ENCODE measurements at places on chromosomes 4 and X.

- DNase-seq: no peak
Observed at GRCh38 chrX:39642071-39642470, 455.7 kb downstream of the BCOR start.

- DNase-seq: no peak
Observed at GRCh38 chrX:45172890-45173289, 27.8 kb downstream of the DIPK2B start.

- no peak for DNase-seq
Observed at GRCh38 chrX:44152852-44153251, 179.7 kb upstream of the NDP start.

DNA sequence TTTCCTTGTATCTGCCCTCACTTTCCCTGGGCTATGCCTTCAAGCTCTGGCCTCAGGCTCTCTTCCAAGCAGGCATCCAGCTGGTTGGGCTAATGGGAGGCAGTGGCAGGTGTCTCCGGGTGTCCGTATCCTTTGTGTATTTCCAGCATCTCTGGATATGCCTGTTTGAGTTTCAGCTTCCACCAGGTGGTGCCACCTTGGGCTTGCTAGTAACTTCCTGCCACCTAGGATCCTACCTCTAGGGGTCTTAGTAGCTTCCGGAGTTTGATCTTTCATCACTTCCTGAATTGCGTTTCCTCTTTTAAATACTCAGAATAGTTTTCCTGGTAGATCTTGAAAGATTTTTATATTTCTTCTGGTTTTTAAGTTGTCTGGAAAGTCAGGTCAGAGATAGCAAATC is 23.2 kb upstream of the ANOS1 start:
- no peak for DNase-seq

GRCh38 chr4:78776079-78776728 is at the start of gene BMP2K:
TSS of gene BMP2K (plus strand) at chr4:78776350. CDS start at chr4:78776544, 194 bp downstream.
- peak; percentile 84 for DNase-seq

GRCh38 chrX:151596282-151596681 is 32.8 kb downstream of the PASD1 start:
- no peak for DNase-seq

DNA sequence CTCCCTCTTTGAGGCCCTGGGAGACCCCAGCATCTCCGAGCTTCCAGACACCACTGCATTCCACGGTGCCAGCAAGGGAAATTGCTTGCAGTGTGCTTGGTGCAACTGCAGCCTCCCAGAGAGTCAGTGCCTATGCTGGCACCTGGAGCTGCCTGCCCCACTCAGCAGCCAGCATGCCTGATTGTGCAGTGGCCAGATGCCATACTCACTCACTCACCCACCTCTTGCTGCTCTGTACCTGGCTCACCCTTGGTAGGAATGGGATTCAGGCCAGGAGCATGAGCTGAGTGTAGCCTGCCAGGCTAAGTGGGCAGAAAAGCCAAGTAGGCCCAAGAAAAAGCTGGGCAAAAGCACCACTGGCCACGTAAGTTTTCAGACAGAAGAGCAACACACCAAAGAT is 651.4 kb downstream of the GABRG1 start:
- DNase-seq: no peak

GRCh38 chr4:124450851-124451250 is 261.7 kb downstream of the ANKRD50 start:
- DNase-seq: no peak

- DNase-seq: no peak
Observed at GRCh38 chr4:10781805-10782204, 97.2 kb upstream of the CLNK start.

GRCh38 chr4:136302566-136302965 is 1229.7 kb downstream of the PCDH18 start:
- DNase-seq: no peak

DNA sequence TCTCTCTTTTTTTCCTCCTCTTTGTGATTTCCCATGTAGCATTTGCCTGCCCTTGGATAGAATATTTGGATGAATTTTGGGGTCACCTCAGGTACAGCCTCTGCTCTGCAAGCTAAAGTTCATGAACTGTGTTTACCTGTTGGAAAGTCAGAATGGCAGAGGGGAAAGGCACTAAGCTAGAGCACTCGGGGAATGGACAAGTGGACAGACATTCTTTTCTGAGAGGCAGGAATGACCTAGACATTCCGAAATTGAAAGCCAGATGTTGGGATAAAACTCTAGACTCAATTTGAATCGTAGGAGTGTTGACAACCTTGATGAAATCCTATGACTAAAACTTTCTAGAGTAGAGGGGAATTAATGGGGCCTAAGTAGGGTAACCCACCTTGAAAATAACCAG is 56.1 kb downstream of the LUZP4 start:
- DNase-seq: no peak

DNA sequence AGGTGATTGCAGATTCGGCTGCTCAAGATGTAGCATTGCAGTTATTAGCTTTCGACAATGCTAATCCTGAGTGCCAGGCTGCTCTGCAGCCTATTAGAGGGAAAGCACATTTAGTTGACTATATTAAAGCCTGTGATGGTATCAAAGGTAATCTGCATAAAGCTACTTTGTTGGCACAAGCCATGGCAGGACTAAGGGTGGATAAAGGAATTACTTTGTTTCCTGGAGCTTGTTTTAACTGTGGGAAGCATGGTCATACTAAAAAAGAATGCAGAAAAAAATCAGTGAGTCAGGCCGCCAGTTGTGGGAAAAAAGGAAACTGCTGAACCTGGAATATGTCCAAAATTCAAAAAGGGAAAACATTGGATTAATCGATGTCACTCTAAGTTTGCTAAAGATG is 154.9 kb upstream of the TECRL start:
- no peak for DNase-seq

- DNase-seq: no peak
Observed at GRCh38 chr4:112173593-112174558, 28.6 kb downstream of the FAM241A start.

DNA sequence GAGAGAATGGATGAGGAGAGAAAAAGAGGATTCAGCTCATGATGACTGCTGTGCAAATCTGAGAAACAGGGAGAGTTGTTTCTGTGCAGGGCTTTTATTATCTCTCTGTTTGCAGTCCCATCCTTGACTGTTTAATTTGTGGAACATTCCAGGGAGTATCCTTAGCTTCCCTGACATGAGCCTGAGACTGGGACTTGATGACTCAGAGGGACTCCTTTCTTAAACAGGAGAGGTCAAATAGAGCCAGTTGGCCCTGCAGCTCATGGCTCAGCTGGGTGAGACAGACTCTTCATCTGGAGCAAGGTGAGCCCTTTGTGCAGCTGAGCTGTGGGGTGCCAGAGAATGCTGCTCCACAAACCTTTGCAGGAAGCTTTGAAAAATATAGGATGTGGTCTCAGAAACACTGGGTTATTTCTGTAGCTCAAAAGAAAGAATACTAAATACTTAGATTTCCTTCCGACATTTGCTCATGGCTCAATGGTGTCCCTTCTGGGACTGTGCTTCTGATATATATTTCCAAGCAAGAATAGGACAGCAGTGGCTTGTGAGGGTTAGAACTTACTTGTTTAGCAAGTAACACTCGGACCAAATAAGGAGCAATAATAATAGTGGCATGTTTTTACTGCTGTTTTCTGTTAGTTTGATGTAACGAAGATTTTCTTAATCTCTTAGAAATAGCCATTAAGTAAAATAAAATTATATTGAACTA is 14.5 kb downstream of the ARHGAP24 start:
- no peak for DNase-seq

- DNase-seq: no peak
Observed at GRCh38 chr4:180281724-180282123, 1961.5 kb upstream of the TENM3 start.

DNA sequence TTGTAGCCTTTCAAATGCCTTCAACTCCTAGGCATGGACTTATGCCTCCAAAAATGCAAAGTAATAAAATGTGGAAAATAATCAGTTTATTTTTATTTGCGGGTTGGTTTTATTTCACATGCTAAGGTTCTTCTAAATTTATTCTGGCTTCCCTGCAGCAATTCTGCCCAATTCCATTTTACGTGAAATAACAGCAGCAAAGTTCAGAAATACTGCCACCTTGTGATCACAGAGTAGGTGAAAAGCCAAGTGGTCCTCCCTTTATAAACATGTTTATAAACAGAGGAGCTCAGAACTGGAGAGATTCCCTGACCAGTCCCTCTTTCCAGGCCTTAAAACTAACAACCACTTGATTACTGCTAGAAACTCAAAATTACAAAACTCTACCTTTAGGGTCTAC is 14.7 kb upstream of the DCHS2 start:
- peak; percentile 35 for DNase-seq

DNA sequence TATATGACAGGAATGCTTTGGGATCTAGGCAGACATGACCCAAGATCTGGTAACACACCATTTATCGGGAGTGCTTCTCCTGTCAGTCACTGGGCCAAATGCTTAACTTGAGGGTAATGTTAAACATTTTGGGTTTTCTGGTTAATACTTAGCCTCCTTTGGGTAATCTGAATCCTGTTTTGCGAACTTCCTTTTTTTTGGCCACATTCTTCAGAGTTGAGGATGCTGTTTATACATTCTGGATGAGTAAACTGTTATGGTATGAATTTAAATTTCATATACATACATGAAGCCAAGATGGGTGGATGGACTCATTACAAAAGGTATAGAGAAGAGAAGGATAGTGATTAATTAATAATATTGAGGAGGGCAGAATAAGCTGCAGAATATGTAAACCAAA is 36.1 kb downstream of the MID1IP1 start:
- no peak for DNase-seq

DNA sequence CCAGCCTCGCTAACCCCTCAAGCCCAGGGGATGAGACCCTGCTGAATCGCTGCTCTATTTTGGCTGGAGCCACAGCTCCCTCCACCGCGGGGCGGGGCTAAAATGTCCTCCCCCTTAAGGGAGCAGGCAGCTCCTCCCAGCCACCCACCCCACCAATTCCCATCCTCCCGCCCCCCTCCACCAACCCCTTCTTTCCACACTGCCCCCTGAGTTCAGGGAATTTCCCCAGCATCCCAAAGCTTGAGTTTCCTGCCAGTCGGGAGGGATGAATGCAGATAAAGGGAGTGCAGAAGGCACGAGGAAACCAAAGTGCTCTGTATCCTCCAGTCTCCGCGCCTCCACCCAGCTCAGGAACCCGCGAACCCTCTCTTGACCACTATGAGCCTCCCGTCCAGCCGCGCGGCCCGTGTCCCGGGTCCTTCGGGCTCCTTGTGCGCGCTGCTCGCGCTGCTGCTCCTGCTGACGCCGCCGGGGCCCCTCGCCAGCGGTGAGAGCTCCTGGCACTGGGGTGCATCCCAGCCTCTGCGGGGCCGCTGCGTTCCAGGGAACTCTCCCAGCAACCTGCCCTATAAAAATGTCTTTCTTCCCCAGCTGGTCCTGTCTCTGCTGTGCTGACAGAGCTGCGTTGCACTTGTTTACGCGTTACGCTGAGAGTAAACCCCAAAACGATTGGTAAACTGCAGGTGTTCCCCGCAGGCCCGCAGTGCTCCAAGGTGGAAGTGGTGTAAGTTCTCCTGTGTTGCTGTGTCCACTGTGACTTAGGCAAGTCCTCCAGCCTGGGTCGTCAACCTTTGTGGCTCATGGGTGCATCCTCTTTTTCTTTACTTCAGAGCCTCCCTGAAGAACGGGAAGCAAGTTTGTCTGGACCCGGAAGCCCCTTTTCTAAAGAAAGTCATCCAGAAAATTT is at the start of gene CXCL6:
TSS of gene CXCL6 (plus strand) at position 306 of the 907 bp plus-strand sequence. CDS start at position 379, 73 bp downstream.
- DNase-seq: no peak

DNA sequence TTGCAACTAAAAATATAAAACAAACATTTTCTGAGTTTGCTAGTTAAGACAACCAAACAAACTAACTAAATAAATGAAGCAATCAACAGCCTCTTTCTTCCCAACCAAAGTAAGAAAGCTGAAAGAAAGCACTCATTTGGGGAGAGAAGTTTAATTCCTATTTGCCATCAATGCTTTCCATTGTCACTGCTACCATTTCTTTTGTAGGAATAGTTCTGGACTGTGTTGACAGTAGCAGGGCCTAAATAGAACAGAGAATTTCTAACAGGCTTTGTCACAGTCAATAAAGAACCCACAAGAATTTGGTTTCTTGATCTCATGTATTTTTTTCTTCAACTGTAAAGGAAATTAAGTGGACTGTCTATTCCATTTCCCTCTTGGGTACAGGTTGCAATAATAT is 1886.4 kb upstream of the TENM3 start:
- no peak for DNase-seq

- DNase-seq: no peak
Observed at GRCh38 chr4:87947381-87948160, 27.9 kb upstream of the SPP1 start.

DNA sequence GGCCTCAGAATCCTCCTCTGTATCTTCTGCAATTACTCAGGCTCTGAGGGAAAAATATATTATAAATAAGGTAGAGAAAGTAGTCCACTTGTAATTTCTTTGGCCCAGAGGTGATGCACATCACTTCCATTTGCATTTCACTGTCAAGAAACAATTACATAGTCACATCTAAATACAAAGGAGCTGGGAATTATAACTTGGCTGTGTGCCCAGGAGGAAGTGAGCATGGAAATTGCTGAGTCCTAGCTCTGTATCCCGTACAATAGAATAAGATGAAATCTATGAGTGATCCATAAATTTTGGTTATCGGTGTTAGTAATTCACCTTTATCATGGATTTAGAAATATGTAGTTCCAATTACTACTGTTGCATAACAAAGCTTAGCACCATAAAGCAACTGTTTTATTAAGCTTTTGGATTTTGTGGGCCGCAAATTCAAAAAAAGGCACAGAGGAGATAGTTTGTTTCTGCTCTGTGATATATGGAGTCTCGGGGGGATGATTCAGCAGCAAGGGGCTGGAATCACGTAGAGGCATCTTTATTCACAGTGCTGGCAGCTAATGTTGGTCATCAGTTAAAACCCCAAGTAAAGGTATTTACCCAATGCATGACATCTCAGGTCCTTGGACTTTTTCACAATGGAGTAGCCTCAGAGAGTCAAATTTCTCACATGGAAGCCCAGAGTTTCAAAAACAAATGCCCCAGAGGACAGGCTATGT is 241.4 kb upstream of the GALNT7 start:
- no peak for DNase-seq

DNA sequence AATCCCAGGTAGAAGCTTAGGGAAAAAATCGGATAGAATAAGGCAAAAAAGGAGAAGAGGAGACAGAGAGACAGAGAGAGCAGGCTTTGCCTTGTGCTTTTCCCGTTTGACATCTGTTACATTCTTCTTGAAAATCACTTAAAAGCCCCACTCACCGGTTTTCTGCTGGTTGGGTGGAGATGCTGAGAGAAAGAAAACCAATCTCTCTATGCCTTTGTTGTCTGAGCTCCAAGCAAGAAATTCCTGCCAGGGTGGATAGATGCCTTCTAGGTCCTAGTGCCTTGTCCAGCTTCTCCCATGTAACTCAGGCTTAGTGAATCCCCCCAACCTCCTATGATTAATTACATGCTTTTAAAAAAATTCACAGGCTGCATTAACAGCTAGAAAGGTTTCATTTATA is at the start of gene DCX:
TSS of gene DCX (minus strand) at position 210 of the 400 bp plus-strand sequence. CDS start 1,794 bp downstream, outside the sequence.
- peak; percentile 8 for DNase-seq

DNA sequence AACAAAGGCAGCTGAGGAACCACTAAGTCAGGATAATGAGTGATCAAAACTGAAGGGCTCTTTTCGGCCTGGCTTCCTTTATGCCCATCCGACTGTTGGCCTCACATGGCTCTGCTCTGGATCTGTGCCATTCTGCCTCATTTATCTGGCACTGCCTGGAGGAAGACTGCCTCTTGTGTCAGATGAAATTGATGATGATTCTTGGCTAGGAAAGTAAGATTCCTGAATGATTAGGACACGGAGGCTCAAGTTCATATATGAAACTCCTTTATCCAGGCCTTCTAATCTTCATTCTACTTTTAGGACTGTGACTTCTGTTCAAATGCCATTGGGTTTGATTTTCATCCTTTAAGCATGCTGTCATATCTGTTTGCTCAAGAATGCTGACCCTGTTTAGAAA is 475.4 kb upstream of the RPS6KA3 start:
- DNase-seq: peak; percentile 77
